Stimulated activated naive B cell treated with anti-CD40 and anti-IgM and Interleukin-4, amounts not matched to agents 10 μg/mL and 1 μg/mL and 100 μg/mL, for 72 hours (primary cell): ENCODE measurements at places on chromosomes 11 and 22.
A peak's percentile ranks its signal among the peaks of the same experiment; 100 is the strongest.

- peaks cover 43% of the 10 kb centered on the region for H3K4me1 ChIP-seq
- no peak for DNase-seq
- H3K27me3 ChIP-seq, result no peaks in the 10 kb centered on the region
- peak overlapping the region; percentile 95 for H3K27ac ChIP-seq
- peak overlapping the region; percentile 90 for H3K4me3 ChIP-seq
These were observed 916 bp downstream of the GNG3 start for GRCh38 chr11:62708392-62708791.

GRCh38 chr11:134544095-134544815, 132.2 kb upstream of the B3GAT1 start:
- no peaks in the 10 kb centered on the region for H3K36me3 ChIP-seq
- H3K4me1 ChIP-seq, result no peaks in the 10 kb centered on the region
- H3K27ac ChIP-seq, result no peak overlapping the region
- DNase-seq, result no peak
- peaks cover 1% of the 10 kb centered on the region for H3K27me3 ChIP-seq
- no peak overlapping the region for H3K4me3 ChIP-seq

DNA sequence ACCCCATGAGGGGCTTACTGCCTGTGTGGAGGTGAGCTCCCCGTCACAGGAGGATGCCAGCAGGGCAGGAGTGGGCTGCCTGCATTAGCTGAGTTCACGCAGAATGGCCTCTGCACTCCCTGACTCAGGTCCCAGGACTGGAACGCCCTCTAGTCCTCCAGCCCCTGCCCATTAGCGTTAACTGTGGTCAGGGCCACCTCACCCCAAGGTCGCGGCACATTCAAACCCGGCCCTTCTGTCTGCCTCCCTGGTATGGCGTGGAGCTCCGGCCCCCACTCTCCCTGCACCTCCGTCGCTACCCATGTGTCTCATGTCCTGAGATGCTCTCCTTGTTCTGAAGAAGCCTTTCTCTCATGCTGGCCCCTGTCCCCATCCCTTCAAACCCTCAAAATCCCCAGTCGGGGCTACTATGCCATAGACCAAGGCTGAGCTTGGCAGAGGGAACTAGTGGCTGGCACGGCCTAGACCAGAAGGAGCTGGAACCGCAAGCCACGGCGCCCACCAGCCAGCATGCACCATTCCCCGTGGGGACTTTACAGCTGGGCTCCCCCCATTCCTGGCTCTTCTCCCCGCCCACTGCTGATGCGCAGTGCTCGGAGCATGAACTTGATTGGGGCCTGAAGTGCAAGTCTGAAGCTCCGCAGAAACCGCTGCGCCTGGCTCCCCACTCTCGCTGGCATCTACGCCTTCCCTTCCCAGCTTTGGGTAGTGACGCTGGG, 79.5 kb upstream of the RTL6 start:
- peaks cover 43% of the 10 kb centered on the region for H3K27me3 ChIP-seq
- no peak overlapping the region for H3K4me3 ChIP-seq
- H3K4me1 ChIP-seq, result no peaks in the 10 kb centered on the region
- no peaks in the 10 kb centered on the region for H3K36me3 ChIP-seq
- no peak overlapping the region for H3K27ac ChIP-seq
- no peak for DNase-seq

GRCh38 chr11:696955-697491, 1.4 kb downstream of the TMEM80 start:
- peaks cover 60% of the 10 kb centered on the region for H3K4me1 ChIP-seq
- peak; percentile 74 for DNase-seq
- no peaks in the 10 kb centered on the region for H3K27me3 ChIP-seq
- peaks cover 22% of the 10 kb centered on the region for H3K36me3 ChIP-seq
- H3K4me3 ChIP-seq, result peak overlapping the region; percentile 86
- peak overlapping the region; percentile 99 for H3K27ac ChIP-seq

DNA sequence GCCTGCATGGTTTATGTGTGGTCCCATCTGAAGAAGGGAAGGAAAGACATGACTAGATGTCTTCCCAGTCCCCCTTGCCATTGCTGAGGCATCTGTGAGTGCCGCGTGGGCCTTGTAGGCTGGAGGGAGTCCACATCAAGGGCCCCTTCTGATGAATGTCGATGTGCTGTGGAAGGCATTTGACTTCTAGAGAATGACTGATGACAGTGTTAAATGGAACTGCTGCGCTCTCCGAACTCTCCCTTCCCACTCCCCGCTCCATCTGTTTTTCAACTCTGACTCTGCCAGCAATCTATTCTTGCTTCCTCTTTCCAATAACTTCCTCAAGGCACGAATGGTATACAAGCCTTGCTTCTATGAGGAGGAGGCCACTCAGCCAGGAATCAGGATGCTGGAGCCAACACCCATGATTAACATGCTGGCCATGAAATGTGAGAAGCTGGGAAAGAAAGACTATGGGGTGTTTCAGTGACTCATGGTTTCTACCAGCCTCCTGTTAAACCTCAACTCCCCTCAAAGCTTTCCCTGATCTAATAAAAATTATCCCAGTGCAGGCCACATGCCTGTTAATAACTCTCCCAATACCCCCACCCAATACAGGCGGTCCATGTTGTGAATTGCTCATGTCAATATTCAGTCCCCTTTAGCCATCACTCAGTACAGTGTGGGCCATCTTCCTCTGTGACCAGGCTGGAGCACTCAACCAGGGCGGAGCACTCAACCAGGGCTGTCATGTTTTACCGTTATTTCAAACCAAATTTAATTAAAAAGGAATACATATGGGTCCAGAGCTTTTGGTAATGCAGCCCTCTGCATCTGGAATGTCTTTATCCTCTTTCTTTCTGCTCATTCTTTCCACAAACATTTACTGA, 46.4 kb upstream of the TBCEL start:
- no peaks in the 10 kb centered on the region for H3K4me1 ChIP-seq
- no peak overlapping the region for H3K4me3 ChIP-seq
- no peak overlapping the region for H3K27ac ChIP-seq
- H3K36me3 ChIP-seq, result no peaks in the 10 kb centered on the region
- no peak for DNase-seq

DNA sequence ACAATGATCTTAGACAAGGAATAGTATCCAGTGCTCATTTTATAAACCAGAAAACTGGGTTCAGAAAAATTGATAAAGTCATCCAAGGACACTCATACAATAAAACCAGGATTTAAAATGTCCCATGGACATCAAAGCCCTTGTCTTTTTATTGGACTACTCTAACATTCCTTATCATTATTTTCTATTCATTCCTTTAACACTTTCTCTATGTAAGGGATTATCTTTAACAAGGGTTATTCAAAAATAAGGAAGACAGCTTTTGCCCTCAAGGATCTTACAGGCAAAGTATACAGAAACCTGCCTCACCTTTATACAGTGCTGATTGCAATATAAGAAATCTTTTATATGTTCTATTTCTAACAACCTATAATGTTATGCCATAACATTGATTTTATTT, 790.8 kb downstream of the DLG2 start:
- H3K4me1 ChIP-seq, result no peaks in the 10 kb centered on the region
- no peak for DNase-seq
- H3K27me3 ChIP-seq, result no peaks in the 10 kb centered on the region

DNA sequence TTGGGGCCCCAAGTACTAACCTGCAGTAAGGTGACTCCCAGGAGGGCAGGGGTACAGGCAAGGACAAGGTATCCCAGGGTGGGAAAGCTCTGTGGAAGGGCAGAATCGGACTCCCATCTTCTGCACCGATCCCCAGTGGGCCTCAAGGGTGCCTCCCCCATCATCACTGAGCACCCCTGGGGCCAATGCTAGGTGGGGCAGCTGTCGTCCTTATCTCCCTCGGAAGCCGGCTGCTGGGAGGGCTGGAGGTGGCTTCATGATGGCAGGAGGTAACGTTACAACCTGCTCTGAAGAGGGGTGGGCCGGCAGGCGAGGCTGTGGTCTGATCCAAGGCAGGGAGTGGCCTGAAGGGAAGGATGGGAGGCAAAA, 87.6 kb upstream of the LINC01488 start:
- no peak for DNase-seq
- H3K27me3 ChIP-seq, result peaks cover 5% of the 10 kb centered on the region
- no peak overlapping the region for H3K27ac ChIP-seq
- no peaks in the 10 kb centered on the region for H3K36me3 ChIP-seq
